ENCODE measurements at places on chromosomes 2 and 18.

- no peak for DNase-seq
Measured at GRCh38 chr2:63569740-63570139, 18.5 kb downstream of the WDPCP start.

DNA sequence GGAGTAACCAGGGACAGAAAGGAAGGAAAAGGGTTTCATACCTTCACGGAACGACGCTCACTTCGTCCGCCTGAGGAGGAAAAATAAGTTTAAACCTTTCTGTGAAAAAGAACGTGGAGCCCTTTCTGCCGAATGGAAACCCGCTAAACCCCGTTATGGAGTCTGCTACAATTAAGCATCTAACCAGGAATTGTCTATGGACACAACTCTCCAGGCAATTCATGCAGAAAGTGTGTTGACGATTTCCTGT is 528 bp upstream of the PPP4R3B start:
- DNase-seq, result no peak

GRCh38 chr2:163944347-163944737 is 208.5 kb upstream of the FIGN start:
- no peak for DNase-seq

DNA sequence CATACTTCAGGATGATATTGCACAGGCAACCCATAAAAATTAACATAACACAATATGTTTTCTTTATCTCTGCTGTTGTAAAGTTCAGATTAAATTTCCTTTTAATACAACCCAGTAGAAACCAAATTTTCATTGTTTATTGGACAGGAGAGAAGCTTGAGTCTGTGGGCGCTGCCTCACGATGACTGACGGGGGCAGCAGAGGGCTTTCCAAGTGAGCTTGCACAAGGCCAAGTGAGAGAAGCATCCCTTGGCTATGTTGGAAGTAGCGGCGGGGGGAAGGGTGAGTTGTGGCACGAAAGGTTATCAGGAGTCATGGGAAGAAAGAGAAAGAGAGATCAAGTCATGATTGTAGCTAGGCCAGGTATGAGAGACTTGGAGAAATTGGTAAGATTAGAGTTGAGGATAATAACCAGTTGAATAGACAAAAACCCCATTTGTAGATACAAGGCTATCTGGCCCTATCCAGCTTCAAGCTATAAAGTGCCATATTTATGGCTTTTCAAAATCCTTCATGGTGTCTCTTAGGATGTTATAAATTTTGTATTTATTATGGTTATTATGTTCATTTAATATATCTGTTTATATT is 413.7 kb upstream of the FAM98A start:
- peak; percentile 0 for DNase-seq

- DNase-seq, result no peak
Measured at GRCh38 chr2:20326163-20326780, 24.4 kb downstream of the PUM2 start.

GRCh38 chr2:194424683-194425209 is 1232.3 kb upstream of the SLC39A10 start:
- no peak for DNase-seq

- no peak for DNase-seq
Measured at GRCh38 chr18:78571831-78572347, 407.7 kb upstream of the SALL3 start.

DNA sequence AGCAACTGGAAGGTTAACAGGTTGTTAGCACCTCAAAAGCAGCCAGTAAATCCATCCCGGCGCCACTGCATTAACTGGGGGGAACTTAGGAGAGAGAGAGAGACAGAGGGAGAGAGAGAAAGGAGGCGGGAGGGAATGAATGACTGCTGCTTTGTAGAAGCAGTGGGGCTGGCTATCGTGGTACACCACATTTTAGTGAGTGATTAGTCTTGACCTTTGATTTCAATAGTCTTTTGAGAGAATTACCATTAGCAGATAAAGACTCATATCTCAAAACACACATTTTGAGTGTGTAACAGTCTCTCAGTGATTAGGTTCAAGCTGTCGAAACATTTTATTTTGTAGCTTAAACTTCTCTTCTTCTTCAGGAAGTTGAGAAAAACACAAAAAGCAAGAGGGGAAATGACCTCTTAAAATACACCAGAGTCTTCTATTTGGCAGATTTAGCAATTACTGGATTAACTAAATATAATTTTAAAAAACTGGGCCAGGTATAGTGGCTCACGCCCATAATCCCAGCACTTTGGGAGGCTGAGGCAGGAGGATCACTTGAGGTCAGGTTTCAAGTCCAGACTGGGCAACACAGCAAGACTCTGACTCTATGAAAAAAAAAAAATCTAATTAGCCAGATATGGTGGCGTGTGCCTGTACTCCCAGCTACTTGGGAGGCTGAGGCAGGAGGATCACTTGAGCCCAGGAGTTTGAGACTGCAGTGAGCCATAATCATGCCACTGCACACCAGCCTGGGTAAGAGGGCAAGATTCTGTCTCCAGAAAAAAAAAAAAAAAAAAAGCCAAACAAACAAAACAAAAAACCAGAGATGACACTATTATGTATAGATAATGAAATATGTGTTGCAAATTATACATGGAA is 22.0 kb upstream of the PNO1 start:
- no peak for DNase-seq

- no peak for DNase-seq
Measured at GRCh38 chr2:45541450-45541849, 69.6 kb downstream of the SRBD1 start.

DNA sequence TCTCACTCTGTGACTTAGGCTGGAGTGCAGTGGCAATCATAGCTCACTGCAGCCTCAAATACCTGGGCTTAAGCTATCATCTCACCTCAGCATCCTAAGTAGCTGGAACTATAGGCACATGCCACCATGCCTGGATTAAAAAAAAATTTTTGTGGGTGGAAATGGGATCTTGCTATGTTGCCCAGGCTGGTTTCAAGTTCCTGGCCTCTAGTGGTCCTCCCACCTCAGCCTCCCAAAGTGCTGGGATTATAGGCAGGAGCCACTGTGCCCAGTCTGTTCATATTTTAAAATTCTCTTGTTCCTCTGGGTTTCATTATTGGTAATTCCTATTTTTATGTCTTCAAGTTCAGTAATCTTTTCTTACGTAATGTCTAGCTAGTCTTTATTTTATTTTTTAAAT is 25.5 kb upstream of the RAB31 start:
- DNase-seq, result no peak

GRCh38 chr18:24398540-24398939 is 916 bp upstream of the OSBPL1A start:
- DNase-seq, result no peak

GRCh38 chr2:119429225-119429981 is 2.3 kb upstream of the TMEM37 start:
- no peak for DNase-seq

DNA sequence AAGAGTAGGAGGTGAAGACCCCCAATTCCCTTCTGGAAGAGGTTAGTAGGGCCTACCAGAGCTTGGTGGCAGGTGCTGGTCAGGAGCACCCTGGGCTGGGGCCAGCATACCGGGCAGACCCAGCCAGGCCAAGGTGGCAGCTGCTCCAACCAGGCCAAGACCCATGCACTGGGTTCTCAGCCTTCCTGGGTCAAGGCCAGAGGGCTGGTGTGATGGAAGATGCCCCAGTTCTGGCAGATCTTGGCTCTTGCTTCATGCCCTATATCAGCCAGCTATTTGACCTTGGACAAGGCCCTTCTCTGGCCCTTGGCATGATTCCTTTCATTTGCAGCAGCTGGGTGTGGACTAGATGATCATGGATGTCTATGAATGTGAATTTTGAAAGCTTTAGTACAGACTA is 57.7 kb downstream of the PRKCE start:
- no peak for DNase-seq

DNA sequence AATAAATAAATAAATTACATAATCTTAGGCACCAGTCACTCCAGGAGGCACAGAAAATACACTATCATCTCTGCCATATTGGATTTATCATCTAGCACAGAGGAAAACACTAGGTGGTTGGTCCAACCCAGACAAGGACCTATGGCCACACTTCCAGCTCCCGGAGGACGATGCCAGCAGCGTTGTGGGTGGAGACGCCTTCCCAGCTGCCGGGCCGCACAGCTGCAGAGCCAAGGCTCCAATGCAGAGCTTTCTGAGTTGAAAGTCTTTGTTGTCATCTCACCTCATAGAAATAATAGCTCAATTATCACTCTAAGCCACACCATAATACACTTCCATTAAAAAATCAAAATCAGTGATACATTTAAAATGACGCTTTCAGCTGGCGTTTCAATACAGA is 457.1 kb upstream of the SALL3 start:
- DNase-seq, result no peak

- no peak for DNase-seq
Measured at GRCh38 chr2:30625276-30625675, 178.2 kb downstream of the LCLAT1 start.

- no peak for DNase-seq
Measured at GRCh38 chr2:184611361-184612085, 13.2 kb downstream of the ZNF804A start.

All from stimulated activated CD8-positive, alpha-beta memory T cell treated with anti-CD3 and anti-CD28 coated beads, Interleukin-4, amount 100 ng/mL, for 24 hours (primary cell).